ENCODE measurements at places on chromosomes 12 and 14. TPM values are rescaled to one million over a fixed set of nuclear protein-coding genes. Genes with fewer than 3 reads are reported as not detected.
A peak's percentile ranks its signal among the peaks of the same experiment; 100 is the strongest.

DNA sequence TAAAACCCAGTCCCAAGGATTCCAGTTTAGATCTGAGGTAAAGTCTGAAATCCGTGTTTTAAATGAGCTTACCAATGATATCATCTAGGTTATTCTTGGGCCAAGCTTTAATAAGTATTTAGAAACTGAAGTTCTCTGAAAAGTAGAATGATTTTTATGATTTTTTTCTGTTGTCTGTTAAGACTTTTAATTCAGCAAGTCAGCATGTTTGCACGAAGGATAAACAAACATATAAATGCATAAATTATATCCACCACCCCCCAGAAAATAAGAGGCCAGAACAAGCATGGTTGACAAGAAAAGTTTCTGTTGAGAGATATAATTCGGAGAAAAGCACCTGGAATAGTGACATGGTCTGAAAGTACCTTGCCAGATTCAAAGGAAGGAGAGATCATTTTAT is 655.7 kb downstream of the NOVA1 start:
- no peak overlapping the region for H3K27ac ChIP-seq
- H3K4me3 ChIP-seq, result no peak overlapping the region
- no peaks in the 10 kb centered on the region for H3K27me3 ChIP-seq
- no peaks in the 10 kb centered on the region for H3K36me3 ChIP-seq

DNA sequence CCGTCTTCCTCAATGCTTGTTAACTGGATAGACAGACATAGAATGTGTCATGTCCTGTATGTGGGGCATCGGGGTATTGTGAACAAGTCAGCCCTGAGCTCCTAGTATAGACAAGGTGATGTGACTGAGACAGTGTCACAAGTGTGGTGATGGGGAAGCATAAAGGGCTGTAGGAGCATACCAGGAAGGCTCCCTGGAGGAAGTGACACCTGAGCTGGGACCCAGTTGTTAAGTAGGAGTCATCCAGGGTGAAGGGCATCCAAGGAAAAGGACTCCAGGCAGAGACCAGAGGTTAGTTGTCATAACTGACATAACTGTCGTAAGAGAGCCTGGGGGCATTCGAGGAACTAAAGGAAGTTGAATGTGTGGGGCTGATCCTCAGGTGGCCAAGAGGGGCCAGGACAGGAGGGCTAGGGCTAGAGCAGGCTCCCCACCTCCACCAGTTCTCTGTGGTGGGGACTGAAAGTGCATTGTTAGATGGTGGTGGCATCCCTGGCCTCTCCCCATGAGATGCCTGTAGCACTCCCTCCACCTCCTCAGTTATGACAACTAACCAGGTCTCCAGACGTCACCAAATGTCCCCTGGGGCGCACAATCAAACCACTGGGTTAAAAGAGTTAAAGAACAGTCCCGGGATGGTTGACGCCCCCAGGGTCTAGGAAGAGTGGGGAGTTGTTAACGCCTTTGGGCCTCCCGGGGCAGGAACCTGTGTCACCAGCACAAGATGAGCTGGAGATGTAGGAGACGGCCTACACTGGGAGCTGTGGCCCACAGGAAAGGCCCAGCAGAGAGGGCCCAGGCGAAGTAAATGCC is 2.4 kb downstream of the FICD start:
- H3K27ac ChIP-seq, result no peak overlapping the region
- DNase-seq, result no peak
- H3K4me3 ChIP-seq, result no peak overlapping the region

- H3K27ac ChIP-seq, result no peak overlapping the region
- no peaks in the 10 kb centered on the region for H3K36me3 ChIP-seq
- no peak for DNase-seq
- no peaks in the 10 kb centered on the region for H3K4me1 ChIP-seq
- H3K4me3 ChIP-seq, result no peak overlapping the region
Measured at GRCh38 chr12:74816398-74817175, 279.0 kb downstream of the ATXN7L3B start.

DNA sequence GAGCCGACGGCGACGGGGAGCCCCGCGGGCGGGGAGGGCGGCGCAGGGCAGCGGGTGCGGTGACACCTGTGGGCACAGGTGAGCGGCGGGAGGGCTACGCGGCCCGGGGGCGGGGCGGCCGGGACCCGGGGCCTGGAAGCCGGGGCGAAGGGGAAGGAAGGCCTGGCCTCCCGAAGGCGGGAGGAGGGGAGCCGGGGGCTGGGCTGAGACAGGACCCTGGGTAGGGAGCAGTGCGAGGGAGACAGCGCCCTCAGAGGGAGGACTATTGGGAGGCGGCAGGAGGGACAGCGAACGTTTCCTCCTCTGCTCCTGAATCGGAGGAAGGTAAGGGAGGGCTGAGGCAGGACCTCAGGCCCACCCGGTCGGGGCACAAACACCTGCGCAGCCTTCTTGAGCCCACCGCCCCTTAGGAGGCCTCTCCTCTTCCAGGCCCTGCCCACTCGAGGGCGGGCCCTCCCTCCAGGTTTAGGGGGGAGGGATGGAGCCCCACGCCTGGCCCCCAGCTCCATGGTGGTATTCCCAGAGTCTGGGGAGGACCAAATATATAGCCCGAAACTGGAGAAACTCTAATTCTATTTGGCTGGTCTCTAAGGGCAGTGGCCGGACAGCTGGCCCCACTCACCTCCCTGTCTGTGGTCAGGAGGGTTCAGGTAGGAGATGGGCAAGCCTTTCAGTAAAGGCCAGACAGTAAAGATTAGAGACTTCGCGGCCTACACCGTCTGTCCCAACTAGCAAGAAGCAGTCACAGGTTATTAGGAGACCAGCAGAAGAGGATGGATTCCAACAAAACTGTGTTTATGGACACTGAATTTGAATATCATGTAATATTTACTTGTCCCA is 509 bp downstream of the PLEKHG6 start:
- H3K4me1 ChIP-seq, result peaks cover 6% of the 10 kb centered on the region
- no peak overlapping the region for H3K27ac ChIP-seq
- H3K27me3 ChIP-seq, result peaks cover 19% of the 10 kb centered on the region

GRCh38 chr12:105192624-105193225 is 43.2 kb downstream of the APPL2 start:
- no peaks in the 10 kb centered on the region for H3K27me3 ChIP-seq
- H3K36me3 ChIP-seq, result peaks cover 31% of the 10 kb centered on the region
- no peak overlapping the region for H3K4me3 ChIP-seq
- no peak overlapping the region for H3K27ac ChIP-seq
- DNase-seq, result no peak
- H3K4me1 ChIP-seq, result peaks cover 3% of the 10 kb centered on the region

DNA sequence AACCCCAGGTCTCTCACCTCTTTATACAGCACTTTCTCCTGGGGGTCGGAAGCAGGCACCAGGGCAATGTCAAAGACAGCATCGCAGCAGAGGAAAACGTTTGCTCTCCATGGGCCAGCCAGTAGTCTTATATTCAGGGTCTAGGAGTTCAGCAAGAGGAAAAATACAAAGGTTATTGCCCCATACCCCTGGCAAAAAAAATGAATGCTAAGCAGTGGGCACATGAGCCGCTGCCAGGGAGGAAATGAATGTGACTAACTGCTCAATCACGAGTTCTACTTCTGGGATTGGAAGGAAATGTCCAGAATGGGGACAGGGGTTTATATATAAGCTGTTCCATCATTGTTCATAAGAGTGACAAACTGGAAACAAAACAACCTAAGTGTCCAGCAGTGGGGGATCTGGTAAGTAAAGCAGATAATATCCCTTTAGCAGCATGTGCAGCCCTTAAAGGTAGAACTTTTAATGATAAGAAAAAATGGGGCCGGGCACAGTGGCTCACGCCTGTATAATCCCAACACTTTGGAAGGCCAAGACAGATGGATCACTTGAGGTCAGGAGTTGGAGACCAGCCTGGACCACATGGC is 53.8 kb downstream of the PHETA1 start:
- H3K27ac ChIP-seq, result no peak overlapping the region
- DNase-seq, result no peak
- H3K4me3 ChIP-seq, result no peak overlapping the region
- peaks cover 12% of the 10 kb centered on the region for H3K27me3 ChIP-seq

DNA sequence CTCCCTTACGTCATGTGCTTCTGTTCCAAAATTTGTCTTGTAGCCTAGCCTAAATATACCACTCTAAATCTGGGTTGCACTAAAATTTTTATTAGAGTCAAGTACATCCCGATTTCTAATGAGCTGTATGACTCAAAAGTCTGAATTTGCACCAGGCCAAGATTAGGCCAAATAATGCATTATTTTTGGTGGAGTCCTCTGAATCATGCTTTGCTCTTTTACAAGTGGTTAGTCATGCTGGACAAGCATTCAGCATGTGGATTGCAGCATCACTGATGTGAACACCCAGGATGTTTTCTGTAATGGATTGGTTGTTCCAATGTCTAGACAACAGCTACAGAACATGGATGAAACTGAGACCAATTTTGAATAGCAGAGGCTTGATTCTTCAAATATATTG is 23.7 kb downstream of the HEBP1 start:
- no peak overlapping the region for H3K4me3 ChIP-seq
- H3K27me3 ChIP-seq, result no peaks in the 10 kb centered on the region
- no peak overlapping the region for H3K27ac ChIP-seq
- peaks cover 19% of the 10 kb centered on the region for H3K36me3 ChIP-seq
- no peaks in the 10 kb centered on the region for H3K4me1 ChIP-seq

GRCh38 chr12:128986957-128987356 is 133.7 kb downstream of the GLT1D1 start:
- no peaks in the 10 kb centered on the region for H3K4me1 ChIP-seq
- H3K36me3 ChIP-seq, result no peaks in the 10 kb centered on the region
- no peak overlapping the region for H3K4me3 ChIP-seq

DNA sequence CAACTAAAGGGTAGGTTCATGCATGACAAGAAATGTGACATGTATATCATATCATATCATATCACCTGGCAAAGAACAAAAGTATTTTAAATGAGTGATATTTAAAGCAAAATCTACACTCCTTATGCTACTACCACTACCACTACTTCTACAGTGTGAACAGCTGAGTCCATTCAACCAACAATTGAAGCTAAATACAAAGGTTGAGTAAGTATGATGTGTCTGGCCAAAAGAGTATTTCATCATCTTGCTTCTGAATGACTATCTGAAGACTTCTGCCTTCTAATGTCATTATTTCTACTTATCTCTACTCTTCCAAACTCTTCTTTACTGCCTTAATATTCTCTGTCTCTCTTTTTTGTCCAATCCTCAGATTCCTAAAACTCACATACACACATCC is 292.6 kb upstream of the CAND1 start:
- H3K27ac ChIP-seq, result no peak overlapping the region
- peaks cover 9% of the 10 kb centered on the region for H3K4me1 ChIP-seq
- DNase-seq, result no peak
- H3K36me3 ChIP-seq, result no peaks in the 10 kb centered on the region
- no peak overlapping the region for H3K4me3 ChIP-seq

- peaks cover 26% of the 10 kb centered on the region for H3K36me3 ChIP-seq
- no peak overlapping the region for H3K27ac ChIP-seq
- peaks cover 24% of the 10 kb centered on the region for H3K4me1 ChIP-seq
- no peak overlapping the region for H3K4me3 ChIP-seq
- no peak for DNase-seq
- H3K27me3 ChIP-seq, result no peaks in the 10 kb centered on the region
Measured at GRCh38 chr12:26623136-26623535, 209.9 kb downstream of the ITPR2 start.

GRCh38 chr12:124278389-124279101 is 16.3 kb upstream of the RFLNA start:
- peaks cover 24% of the 10 kb centered on the region for H3K27me3 ChIP-seq
- H3K36me3 ChIP-seq, result no peaks in the 10 kb centered on the region
- H3K27ac ChIP-seq, result no peak overlapping the region
- peaks cover 6% of the 10 kb centered on the region for H3K4me1 ChIP-seq
- H3K4me3 ChIP-seq, result no peak overlapping the region

DNA sequence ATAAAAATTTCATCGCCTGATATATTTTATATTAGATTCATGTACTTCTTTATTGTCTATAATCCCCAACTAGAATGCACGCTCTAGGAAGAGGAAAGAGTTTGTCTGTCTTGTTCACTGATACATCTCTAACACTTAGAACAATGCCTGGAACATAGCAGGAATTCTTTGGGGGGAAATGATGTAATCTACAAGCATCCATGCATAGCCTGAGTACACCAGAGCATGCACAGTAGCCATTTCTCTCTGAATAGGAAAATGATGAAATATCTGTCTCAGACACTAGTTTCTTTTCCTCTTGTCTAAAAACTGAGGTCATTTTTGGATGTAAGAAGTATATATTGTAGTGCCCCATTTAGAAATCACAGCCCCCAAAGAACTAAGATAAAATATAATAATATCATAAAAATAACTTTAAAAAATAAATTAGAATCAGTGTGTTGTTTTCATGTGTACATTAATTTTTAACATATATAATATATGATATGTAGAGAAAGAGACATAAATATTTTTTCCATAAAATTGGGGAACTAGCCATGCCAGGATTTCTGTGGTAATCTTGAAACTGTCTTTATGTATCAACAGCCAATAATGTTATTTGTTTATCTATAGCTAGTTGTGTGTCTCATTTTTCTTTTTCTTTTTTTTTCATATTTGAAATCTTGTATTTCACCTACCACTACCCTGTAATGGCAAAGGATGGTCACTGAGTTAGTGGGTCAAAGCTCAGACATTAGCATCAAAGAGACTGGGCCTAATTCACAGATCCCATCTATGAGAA is 155.6 kb upstream of the TMCC3 start:
- H3K27me3 ChIP-seq, result peaks cover 7% of the 10 kb centered on the region
- H3K27ac ChIP-seq, result no peak overlapping the region
- DNase-seq, result no peak
- no peaks in the 10 kb centered on the region for H3K36me3 ChIP-seq
- H3K4me1 ChIP-seq, result no peaks in the 10 kb centered on the region
- no peak overlapping the region for H3K4me3 ChIP-seq

- no peaks in the 10 kb centered on the region for H3K36me3 ChIP-seq
- peaks cover 4% of the 10 kb centered on the region for H3K27me3 ChIP-seq
- H3K4me1 ChIP-seq, result peaks cover 19% of the 10 kb centered on the region
Measured at GRCh38 chr12:94831081-94831751, 172.3 kb downstream of the NDUFA12 start.

DNA sequence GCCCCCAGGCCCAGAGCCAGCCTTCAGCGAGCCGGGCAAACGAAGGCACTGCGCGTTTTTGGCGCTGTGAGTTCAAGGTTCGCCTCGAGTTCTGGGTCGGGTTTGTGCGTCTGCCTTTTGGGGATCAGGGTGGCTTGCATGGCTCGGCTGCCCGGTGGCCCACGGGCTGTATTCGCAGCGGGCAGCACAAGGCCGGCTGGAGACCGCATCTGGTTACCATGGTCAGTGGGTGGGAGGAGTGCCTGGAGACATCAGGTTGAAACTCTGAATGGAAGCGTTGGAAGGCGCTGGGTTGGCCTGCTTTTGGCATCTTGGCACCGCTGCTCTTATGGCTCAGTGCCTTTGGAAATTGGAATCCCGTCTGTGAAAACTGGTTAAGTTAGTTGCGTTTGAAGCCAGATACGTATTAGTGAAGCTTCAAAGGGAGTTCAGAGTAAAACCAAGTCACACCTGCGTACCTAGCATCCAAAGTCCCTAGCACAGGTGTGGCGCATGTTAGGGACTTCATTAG is 50.9 kb downstream of the SNAPC1 start:
- peaks cover 8% of the 10 kb centered on the region for H3K4me1 ChIP-seq
- peaks cover 78% of the 10 kb centered on the region for H3K27me3 ChIP-seq
- no peaks in the 10 kb centered on the region for H3K36me3 ChIP-seq
- peak overlapping the region; percentile 43 for H3K4me3 ChIP-seq

Gene KRT6C
- not detected for total RNA-seq

Gene RIMKLB
- 1.1 TPM for total RNA-seq

Gene EPYC
- total RNA-seq, result not detected

Gene IRF9
- 295 TPM for total RNA-seq

Gene NEUROD4
- not detected for total RNA-seq

Gene SMOC1
- not detected for total RNA-seq

Gene EPS8
- 1.4 TPM for total RNA-seq
